ENCODE measurements at places on chromosomes 16 and 17.

GRCh38 chr17:17119533-17119932 lies 77.3 kb downstream of the MPRIP start:
- peak; percentile 47 for DNase-seq

- no peak for DNase-seq
Observed at GRCh38 chr17:28889996-28890395, 7.5 kb downstream of the FLOT2 start.

DNA sequence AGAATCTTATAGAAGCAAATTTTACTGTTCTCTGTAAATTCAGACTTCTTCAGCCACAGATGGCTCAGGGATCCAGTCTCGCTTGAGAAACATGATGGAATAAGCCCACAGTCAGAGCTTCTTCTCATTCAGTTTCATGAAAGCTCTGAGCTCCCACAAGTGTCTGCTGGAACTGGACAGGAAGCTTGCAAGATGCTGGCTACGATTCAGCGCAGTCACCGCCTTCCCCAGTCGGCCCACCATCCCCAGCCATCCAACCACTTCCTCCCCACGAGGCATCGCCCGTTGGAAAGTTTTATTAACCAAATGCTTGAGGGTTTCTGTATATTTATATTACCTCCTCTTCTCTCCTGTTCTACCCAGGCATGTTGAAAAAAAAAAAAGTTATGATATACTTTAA lies 171.7 kb downstream of the ZFHX3 start:
- peak; percentile 17 for DNase-seq

DNA sequence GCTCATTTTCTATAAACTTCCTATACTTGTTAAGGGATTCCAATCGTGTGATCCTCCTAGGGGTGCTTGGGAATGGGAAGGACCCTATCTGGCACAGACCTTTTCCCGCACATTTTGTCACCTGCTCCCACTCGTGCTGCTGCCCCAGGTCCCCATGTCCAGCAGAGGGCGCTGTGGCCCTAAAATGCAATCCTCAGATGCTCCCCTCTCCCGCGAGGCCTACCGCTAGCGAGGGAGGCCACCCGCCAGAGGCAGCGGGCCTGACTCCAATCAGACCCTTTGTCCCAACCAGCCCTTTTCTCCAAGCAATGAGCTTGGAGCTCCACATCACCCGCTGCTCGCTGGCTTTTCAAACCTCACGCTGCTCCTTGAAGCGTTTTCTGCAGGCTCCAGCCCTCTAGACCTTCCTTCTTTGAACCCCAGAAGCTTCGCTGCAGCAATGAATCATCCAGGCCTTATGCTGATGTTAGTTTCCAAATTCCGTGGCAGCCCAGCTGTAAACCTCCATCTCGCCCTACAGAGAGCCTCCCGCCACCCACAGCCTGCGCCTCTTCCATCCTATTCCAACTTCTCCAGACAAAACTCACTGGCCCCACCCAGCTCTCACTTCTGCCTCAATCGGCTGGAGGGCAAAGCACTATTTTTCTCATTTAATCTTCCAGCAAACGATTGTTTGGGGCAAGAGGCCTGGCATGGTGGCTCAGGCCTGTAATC lies 23.6 kb upstream of the FZD2 start:
- DNase-seq, result peak; percentile 80

GRCh38 chr17:62800585-62800984 lies 7.5 kb downstream of the MARCHF10 start:
- no peak for DNase-seq

GRCh38 chr16:12089492-12090150 lies 113.1 kb downstream of the SNX29 start:
- peak; percentile 39 for DNase-seq

DNA sequence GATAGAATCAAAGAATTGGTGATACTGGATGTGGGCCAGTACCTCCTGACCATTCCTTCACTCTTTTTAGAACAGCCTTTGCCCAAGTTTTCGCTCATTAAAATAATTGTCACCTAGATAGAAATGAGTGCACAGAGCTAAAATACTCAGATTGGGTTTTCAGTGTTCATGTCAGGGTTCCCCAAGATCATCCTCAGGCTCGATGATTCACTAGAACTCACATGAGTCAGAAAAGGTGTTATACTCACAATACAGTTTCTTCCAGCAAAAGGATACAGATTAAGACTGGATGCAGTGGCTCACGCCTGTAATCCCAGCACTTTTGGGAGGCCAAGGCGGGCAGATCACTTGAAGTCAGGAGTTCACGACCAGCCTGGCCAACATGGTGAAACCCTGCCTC lies 19.9 kb downstream of the ERCC4 start:
- DNase-seq, result no peak

DNA sequence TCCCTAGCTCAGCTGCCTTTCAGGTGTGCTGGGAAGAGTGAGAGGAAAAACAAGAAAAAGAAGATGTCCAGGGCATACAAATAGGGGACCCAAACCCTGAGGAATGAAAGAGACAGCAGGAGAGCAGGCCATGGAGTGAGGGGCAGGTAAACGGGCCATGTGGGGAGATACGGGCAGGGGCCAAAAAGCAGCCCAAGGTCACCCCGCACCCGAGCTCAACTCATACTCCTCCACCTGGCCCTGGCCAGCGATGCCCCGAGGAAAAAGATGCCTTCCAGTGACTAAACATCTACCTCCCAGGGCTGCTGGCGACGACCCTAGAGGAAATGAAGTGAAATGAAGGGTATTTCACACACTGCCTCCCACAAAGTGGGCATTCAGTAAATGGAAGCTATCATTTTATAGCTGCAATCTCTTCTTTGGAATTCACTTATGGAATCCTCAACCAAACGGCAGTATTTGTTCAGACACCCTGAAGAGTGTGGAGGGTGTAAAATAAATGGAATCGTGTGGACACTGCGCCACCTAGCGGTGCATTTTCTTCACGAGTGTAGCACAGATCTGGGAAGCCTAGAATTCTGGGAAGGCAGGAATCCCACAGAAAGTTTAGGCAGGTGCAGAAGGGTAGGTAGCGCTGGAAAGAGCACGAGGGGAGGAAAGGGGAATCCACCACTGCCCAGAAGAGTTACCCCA lies 14.9 kb downstream of the ELAC2 start:
- peak; percentile 12 for DNase-seq

DNA sequence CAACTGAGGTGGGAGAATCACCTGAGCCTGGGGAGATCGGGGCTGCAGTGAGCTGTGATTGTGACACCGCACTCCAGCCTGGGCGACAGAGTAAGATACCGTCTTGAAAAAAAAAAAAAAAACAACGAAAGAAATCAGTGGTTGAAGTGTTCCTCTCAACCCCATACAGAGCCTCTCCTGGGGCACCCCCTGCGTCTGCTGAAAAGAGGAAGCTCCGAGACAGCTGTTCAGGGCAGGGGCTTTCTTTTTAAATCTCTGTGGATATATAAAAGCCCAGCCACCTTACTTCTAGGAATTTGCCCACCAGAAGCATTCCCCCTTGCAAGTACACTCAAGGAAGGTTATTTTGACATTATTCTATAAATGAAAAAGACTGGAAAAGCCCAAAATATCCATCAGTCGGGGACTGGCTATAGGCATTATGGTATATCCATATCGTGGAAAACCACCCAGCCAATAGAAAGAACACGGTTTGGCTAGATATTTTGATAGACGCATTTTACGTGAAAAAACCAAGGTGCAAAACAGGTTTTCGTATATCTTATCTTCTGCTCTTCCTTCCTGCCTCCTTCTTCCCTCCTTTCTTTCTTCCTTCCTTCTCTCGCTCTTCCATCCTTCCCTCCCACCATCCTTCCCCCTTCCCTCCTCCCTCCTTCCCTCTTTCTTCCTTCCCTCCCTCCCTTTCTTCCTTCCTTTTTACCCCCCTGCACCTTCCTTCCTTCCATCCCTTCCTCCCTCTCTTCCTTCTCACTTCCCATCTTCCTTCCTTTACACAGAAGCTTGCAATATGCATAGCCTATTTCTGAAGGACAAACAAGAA lies 9.2 kb upstream of the CCL22 start:
- DNase-seq, result no peak

DNA sequence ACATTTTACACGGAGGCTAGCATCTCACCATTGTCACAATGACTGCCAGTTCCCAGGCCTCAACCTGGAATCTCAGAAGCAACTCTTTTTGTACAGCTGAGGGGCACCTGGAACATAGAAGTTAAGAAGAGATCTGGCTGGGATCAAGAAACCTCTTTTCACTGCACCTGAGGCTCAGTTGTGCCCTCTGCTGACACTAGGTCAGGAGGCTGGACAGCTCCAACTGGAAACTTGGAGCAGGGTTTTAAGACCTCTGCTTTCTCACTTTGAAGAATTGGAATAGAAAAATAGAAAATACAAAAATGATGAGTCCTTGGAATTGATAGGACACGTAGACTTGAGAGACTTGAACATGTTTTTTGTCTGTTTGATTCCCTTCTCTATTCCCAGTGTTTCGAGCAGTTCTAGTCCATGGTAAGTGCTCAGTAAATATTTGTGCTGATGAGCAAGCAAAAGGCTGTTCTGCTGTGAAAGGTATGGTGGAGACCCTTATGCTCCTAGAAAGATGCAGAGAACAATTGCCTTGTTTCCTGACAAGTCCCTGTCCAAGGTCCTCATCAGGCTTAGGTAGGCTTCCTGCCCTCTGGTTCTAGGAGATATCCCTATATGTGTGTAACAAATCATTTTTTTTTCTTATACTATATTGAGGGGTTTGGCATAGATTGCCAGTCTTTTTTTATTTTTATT lies 13.6 kb upstream of the PPM1D start:
- no peak for DNase-seq

DNA sequence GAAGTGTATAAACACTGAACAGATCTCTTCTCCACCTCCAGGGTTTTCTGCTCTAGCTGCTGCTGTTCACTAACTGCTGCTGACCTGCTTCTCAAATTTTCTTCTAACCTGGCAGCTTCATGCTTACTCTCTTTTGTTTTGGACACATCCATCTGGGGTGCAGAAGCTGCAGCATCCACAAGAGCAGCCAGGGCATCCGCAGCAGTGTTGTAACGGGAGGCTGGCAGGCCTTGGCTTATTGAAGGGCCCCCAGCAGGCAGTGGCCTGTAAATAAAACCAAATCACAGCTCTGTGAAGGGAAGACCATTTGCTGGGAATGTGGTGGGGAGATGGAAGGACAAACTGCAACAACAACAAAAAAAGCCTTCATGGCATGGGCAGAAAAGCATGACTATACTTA lies 62.0 kb downstream of the TTC19 start:
- no peak for DNase-seq

DNA sequence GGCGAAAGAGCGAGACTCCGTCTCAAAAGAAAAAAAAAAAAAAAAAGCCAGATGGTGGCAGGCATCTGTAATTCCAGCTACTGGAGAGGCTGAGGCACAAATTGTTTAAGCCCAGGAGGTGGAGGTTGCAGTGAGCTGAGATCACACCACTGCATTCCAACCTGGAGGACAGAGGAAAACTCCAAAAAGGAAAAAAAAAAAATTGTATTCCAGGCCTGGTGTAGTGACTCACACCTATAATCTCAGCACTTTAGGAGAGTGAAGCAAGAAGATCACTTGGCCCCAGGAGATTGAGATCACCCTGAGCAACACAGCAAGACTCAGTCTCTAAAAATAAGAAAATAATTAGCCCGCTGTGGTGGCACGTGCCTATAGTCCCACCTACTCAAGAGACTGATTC lies 20.1 kb downstream of the HBQ1 start:
- no peak for DNase-seq

DNA sequence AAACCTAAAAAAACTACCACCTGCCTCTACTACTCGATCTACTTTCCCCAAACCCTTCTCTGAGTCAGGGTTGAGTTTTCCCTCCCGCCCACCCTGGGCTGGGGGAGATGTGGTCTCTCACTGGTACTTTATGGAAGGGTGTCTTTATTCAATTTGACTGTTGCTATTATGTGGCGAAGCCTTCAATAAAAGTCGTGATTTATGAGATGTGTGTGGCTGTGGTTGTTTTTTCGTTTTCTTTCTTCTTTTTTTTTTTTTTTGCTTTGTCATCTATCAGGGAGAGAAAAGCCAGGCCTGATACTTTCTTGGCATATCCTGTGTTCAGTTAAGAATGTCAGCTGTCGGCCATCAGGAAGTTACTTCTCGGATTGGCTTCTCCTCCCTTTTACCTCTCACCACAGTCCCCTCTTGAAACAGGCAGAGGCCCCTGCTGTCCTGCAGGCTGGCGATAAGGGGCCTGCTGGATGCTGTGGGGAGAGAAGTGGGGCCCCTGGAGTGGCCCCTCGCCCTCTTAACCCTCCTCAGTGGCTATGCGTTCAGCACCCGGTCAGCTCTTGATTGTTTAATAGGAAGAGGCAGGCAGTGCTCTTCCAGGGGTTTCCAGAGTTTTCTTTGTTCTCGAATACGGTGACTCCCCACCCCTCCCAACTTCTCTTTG lies 123.0 kb downstream of the MSI2 start:
- DNase-seq, result peak; percentile 21

DNA sequence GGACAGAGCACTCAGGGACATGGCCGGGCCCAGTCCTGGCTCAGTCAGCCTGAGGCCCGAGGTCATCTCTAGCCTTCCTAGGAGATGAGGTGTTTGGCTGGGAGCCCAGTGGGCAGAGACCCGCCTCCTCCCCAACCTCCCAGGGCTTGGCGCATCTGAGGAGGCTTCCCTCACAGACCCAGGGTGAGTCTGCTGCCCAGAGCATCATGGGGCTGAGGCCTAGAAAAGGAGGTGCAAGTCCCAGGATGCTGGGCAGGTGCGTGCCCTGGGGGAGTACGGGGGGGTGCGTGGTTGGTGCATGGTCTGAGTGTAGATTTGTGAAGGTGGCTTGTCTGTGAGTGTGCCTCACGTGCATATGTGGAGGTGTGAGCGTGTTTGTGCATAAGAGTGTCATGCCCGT lies 4.7 kb downstream of the PDE6G start:
- DNase-seq, result no peak

GRCh38 chr17:64773386-64773835 lies 111.3 kb upstream of the SMURF2 start:
- DNase-seq, result no peak

- no peak for DNase-seq
Observed at GRCh38 chr16:70257391-70257790, 5.7 kb upstream of the EXOSC6 start.

DNA sequence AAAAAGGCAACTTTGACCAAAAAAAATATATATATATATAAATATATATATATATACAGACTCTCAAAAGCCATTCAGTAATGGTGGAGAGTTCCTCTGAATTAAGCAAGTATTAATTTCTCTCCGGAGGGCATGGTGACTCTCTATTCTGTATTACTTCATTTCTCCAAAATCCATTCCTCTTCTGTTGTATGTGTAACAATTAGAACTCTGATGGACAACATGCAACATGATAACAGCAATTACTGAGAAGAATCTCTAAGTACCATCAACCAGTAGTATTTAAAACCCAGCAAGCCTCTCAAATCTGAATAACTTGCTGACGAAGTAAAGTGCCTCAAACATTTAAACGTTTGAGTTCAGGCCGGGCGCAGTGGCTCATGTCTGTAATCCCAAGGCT lies 2.3 kb downstream of the GRB2 start:
- no peak for DNase-seq

DNA sequence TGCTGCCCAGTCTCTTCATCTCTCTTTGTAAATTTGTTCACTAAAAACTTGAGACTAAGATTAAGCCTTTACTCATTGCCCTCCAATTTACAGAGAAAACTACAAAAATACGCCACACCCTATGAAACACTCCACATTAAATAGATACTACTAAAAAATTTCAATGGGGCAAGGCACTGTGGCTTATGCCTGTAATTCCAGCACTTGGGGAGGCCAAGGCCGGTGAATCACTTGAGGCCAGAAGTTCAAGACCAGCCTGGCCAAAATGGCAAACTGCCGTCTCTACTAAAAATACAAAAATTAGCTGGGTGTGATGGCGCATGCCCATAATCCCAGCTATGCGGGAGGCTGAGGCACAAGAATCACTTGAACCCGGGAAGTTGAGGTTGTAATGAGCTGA lies 3.8 kb downstream of the UBE2O start:
- no peak for DNase-seq
